ENCODE measurements at places on chromosomes 5 and 9.

GRCh38 chr5:164326219-164326618 is 820.8 kb downstream of the MAT2B start:
- DNase-seq = no peak

- DNase-seq = no peak
Observed at GRCh38 chr9:115593587-115594091, 475.7 kb upstream of the TNC start.

GRCh38 chr9:72635197-72635596 is 113.8 kb downstream of the TMC1 start:
- DNase-seq = no peak

DNA sequence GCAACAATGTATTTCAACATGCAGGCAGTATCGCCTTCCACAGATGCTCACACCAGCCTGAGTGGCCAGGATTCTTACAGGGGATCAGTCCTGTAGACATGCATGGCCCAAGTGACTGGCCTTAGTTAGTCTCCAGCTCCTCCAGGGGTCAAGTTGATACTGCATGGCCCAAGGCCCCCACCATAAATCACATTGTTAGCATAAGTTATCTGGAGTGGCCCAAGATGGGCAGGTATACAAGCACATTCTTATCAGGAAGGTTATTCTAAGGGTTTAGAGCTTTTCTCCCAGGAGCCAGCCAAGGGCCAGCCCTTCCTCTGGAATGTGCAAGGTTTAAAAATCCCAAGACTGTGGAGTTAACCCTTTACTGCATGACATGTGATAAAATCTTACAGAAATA is 230.9 kb upstream of the NFIL3 start:
- no peak for DNase-seq

GRCh38 chr9:125913551-125913950 is 166.4 kb downstream of the PBX3 start:
- DNase-seq = no peak

- DNase-seq = no peak
Observed at GRCh38 chr5:6750951-6751685, 37.9 kb downstream of the TENT4A start.

GRCh38 chr9:84997472-84997871 is 327.9 kb downstream of the NTRK2 start:
- DNase-seq = no peak

DNA sequence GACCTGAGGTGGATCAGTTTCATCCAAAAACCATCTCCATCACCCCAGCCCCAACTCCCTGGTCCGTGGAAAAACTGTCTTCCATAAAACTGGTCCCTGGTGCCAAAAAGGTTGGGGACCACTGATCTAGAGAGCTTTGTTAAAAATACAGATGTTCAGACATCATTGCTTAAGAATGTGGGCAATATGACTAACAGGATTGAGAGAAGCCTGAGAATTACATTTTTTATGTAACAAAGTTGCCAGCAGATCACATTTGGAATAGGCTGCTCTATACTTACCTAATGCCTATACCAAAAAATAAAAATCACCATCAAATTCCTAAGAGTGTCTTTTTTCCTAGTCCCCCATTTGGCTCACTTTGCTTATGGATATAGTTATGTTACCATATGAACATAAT is 143.3 kb downstream of the RAPGEF6 start:
- DNase-seq = no peak

- no peak for DNase-seq
Observed at GRCh38 chr9:1659363-1659690, 355.8 kb upstream of the SMARCA2 start.

- DNase-seq = no peak
Observed at GRCh38 chr9:124251605-124252378, 6.0 kb upstream of the NEK6 start.

- DNase-seq = no peak
Observed at GRCh38 chr5:89028595-89029285, 145.8 kb upstream of the MEF2C start.

GRCh38 chr9:37293664-37294524 is 128.6 kb upstream of the GRHPR start:
- no peak for DNase-seq

Measured in central memory CD8-positive, alpha-beta T cell (primary cell).